ENCODE measurements at places on chromosomes 2 and 18.
A peak's percentile ranks its signal among the peaks of the same experiment; 100 is the strongest.

GRCh38 chr2:179853108-179853507 is 8.3 kb downstream of the ZNF385B start:
- H3K36me3 ChIP-seq, result no peaks in the 10 kb centered on the region
- peaks cover 19% of the 10 kb centered on the region for H3K27me3 ChIP-seq
- H3K27ac ChIP-seq, result no peak overlapping the region

GRCh38 chr2:233448220-233448559 is 93.9 kb downstream of the DGKD start:
- DNase-seq, result no peak
- H3K4me3 ChIP-seq, result no peak overlapping the region
- peaks cover 53% of the 10 kb centered on the region for H3K36me3 ChIP-seq
- no peaks in the 10 kb centered on the region for H3K27me3 ChIP-seq
- H3K27ac ChIP-seq, result peak overlapping the region; percentile 69

GRCh38 chr2:48174503-48174902 is 268.2 kb upstream of the FBXO11 start:
- DNase-seq, result no peak
- H3K27me3 ChIP-seq, result peaks cover 6% of the 10 kb centered on the region
- no peaks in the 10 kb centered on the region for H3K36me3 ChIP-seq

GRCh38 chr2:120874888-120875275 is 139.2 kb downstream of the GLI2 start:
- H3K4me3 ChIP-seq, result no peak overlapping the region
- no peaks in the 10 kb centered on the region for H3K4me1 ChIP-seq
- no peaks in the 10 kb centered on the region for H3K27me3 ChIP-seq
- DNase-seq, result no peak
- no peaks in the 10 kb centered on the region for H3K36me3 ChIP-seq

DNA sequence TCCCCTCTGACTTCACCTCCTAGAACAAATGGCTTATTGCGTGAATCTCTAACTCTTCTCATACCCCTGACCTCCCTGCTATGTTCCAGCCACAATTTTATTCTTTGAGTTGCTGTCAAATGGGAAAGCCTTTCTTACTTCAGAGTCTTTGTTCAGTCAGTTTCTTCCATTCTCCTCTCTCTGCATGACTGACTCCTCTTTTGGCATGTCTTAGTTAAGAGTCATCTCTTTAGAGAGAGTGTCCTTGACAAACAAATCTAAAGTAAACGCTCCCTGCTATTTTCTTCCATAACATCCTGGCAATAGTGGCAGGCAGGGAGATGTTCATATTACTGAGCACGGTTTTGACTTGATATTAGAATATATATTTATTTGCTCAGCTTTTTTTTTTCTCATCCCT is 170.7 kb upstream of the ERBB4 start:
- H3K4me1 ChIP-seq, result no peaks in the 10 kb centered on the region
- no peak for DNase-seq
- no peaks in the 10 kb centered on the region for H3K36me3 ChIP-seq
- H3K27me3 ChIP-seq, result no peaks in the 10 kb centered on the region
- no peak overlapping the region for H3K4me3 ChIP-seq

GRCh38 chr2:102418421-102418961 is 4.5 kb upstream of the IL18RAP start:
- peaks cover 72% of the 10 kb centered on the region for H3K4me1 ChIP-seq
- peak overlapping the region; percentile 96 for H3K27ac ChIP-seq
- H3K4me3 ChIP-seq, result peak overlapping the region; percentile 84
- no peaks in the 10 kb centered on the region for H3K27me3 ChIP-seq
- peak; percentile 46 for DNase-seq

- H3K4me3 ChIP-seq, result peak overlapping the region; percentile 63
- H3K27me3 ChIP-seq, result no peaks in the 10 kb centered on the region
- DNase-seq, result no peak
- H3K4me1 ChIP-seq, result peaks cover 73% of the 10 kb centered on the region
- peak overlapping the region; percentile 91 for H3K27ac ChIP-seq
Measured at GRCh38 chr2:176826984-176827668, 385.5 kb upstream of the HNRNPA3 start.

- no peak overlapping the region for H3K27ac ChIP-seq
- no peak for DNase-seq
- no peak overlapping the region for H3K4me3 ChIP-seq
Measured at GRCh38 chr2:241069821-241070281, 32.2 kb downstream of the MTERF4 start.

DNA sequence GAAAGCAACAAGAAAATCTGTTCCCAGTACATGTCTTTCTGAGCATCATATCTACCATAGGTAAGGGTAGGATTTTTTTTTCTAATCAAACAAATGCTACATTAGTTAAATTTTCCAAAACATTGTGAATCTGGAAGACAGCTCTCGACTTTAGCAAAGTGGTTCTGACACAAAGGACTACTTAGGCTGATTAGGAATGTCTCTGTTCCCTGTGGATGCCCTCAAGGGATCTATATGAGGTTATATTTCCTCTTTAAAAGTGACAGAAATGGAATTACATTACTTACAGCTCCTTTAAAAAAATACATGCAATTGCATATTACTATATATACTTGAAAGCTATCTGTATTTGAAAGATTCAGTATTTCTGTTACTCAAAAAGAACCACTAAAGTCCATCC is 15.4 kb downstream of the NYAP2 start:
- H3K27me3 ChIP-seq, result peaks cover 2% of the 10 kb centered on the region
- H3K4me3 ChIP-seq, result no peak overlapping the region

- peaks cover 2% of the 10 kb centered on the region for H3K27me3 ChIP-seq
- no peak for DNase-seq
- no peak overlapping the region for H3K4me3 ChIP-seq
- no peaks in the 10 kb centered on the region for H3K36me3 ChIP-seq
- no peak overlapping the region for H3K27ac ChIP-seq
Measured at GRCh38 chr18:59502274-59503175, 143.5 kb upstream of the LMAN1 start.

DNA sequence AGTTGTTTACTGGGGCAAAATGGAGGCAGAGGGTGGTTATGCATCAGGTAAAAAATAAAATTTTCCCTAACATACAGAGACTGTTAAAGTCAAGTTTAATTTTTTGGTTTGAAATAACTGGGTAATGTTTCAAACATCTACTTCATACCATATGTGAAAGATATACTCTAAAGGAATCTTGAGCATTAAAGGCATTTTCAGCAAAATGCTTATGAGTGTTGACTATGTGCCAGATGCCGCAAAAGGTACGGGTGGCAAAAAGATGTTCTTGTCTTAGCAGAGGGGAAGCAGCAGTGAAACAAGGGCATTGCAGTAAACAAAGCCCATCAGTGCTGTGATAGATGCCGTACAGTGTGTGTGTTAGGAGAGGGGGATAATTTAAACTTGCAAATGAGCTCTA is 263.1 kb upstream of the ID2 start:
- H3K4me1 ChIP-seq, result peaks cover 10% of the 10 kb centered on the region
- no peak overlapping the region for H3K4me3 ChIP-seq
- DNase-seq, result no peak
- peaks cover 17% of the 10 kb centered on the region for H3K27me3 ChIP-seq

GRCh38 chr2:18750672-18751554 is 161.5 kb upstream of the NT5C1B start:
- no peak overlapping the region for H3K4me3 ChIP-seq
- no peak overlapping the region for H3K27ac ChIP-seq
- H3K27me3 ChIP-seq, result no peaks in the 10 kb centered on the region

GRCh38 chr18:36132756-36133155 is 3.1 kb downstream of the ELP2 start:
- no peak overlapping the region for H3K4me3 ChIP-seq
- H3K27me3 ChIP-seq, result no peaks in the 10 kb centered on the region
- peaks cover 20% of the 10 kb centered on the region for H3K36me3 ChIP-seq
- peak overlapping the region; percentile 31 for H3K27ac ChIP-seq
- DNase-seq, result no peak

GRCh38 chr2:58182527-58182926 is 58.6 kb downstream of the FANCL start:
- H3K27me3 ChIP-seq, result no peaks in the 10 kb centered on the region
- DNase-seq, result no peak
- no peak overlapping the region for H3K4me3 ChIP-seq
- H3K27ac ChIP-seq, result no peak overlapping the region
- no peaks in the 10 kb centered on the region for H3K4me1 ChIP-seq

GRCh38 chr2:29532436-29532835 is 388.9 kb downstream of the ALK start:
- no peak overlapping the region for H3K27ac ChIP-seq
- no peaks in the 10 kb centered on the region for H3K27me3 ChIP-seq
- H3K4me1 ChIP-seq, result peaks cover 6% of the 10 kb centered on the region
- DNase-seq, result no peak
- H3K36me3 ChIP-seq, result no peaks in the 10 kb centered on the region

DNA sequence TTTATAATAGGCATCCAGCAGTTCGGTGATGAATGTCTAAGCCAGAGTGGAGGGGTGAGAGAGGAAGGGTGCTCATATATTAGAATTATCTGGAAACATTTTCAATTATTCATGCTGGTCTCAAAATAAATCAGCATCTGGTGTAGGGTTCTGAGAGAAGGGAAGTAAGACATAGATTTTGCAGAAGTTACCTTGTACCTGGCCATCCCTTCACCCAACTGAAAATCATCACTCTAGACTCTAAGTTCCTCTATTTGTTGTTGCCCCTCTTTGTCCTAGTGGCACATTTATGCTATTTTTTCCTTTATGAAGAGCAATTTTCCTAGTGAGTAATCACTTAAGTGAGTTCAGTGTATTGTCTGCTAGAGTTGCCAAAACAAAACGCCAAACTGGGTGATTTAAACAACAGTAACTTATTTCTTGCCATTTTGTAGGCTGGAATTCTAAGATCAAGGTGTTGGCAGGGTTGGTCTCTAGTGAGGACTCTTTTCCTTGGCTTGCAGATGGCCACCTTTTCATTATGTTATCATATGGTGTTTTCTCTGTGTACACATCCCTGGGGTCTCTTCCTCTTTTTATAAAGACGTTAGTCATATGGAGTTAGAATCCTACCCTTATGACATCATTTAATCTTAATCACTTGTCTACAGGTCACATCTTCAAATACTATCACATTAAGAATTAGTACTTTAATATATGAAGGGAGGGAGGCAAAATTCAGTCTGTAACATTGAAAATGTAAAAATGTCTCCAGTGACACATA is 129.9 kb upstream of the KLHL14 start:
- no peaks in the 10 kb centered on the region for H3K36me3 ChIP-seq
- H3K4me3 ChIP-seq, result no peak overlapping the region
- no peaks in the 10 kb centered on the region for H3K4me1 ChIP-seq
- no peak overlapping the region for H3K27ac ChIP-seq
- H3K27me3 ChIP-seq, result no peaks in the 10 kb centered on the region

DNA sequence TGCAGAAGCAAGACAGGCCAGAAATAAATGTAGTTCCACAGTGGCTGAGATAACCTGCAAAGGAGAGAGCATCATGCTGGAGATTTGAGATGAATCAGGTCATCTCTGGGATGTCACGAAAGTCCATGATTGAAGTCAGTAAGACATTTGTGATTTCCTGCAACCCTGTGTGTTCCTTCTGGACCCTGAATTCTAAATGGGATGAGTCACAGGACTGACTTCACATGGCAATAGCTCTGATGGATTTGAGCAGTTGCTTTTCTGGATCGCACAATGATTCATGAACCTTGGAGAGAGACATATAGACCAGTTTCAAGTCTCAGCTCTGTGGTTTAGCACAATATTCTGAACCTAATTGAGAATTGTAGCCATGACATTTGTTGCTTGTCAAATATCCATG is 102.9 kb downstream of the TSN start:
- peaks cover 12% of the 10 kb centered on the region for H3K27me3 ChIP-seq
- no peaks in the 10 kb centered on the region for H3K36me3 ChIP-seq
- DNase-seq, result no peak
- no peaks in the 10 kb centered on the region for H3K4me1 ChIP-seq
- H3K4me3 ChIP-seq, result no peak overlapping the region
- H3K27ac ChIP-seq, result no peak overlapping the region

DNA sequence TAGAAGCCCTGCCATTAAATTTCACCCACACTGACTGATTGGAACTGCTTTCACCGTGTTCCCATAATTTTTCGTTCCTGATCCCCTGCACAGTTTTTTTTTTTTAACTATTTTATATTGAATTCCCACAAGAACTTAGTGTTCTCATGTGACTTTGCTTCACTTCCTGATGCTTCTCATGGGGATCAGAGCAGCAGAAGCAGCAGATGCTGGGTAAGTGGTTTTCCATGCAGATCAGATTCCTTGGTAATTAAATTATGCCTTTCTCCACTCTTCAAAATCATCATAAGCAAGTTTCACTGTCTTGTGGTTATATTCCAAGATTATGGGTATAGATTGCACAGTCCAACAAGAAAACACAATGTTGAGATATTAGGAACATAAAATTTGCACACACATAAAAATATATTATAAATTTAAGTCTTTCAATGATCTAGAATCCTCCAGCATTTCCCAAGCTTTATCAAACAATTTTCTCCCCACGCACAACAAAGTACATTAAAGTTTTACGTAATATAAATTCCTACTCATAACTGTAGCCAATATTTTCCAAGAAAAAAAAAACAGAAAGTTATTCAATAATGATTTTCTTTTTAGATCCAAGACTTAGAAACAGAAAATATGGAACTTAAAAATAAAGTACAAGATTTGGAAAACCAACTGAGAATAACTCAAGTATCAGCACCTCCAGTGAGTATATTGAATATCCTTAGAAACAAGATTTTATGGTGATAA is 277.9 kb downstream of the GULP1 start:
- no peaks in the 10 kb centered on the region for H3K4me1 ChIP-seq
- no peaks in the 10 kb centered on the region for H3K36me3 ChIP-seq
- no peak overlapping the region for H3K27ac ChIP-seq
- no peak for DNase-seq
- no peaks in the 10 kb centered on the region for H3K27me3 ChIP-seq
- no peak overlapping the region for H3K4me3 ChIP-seq

DNA sequence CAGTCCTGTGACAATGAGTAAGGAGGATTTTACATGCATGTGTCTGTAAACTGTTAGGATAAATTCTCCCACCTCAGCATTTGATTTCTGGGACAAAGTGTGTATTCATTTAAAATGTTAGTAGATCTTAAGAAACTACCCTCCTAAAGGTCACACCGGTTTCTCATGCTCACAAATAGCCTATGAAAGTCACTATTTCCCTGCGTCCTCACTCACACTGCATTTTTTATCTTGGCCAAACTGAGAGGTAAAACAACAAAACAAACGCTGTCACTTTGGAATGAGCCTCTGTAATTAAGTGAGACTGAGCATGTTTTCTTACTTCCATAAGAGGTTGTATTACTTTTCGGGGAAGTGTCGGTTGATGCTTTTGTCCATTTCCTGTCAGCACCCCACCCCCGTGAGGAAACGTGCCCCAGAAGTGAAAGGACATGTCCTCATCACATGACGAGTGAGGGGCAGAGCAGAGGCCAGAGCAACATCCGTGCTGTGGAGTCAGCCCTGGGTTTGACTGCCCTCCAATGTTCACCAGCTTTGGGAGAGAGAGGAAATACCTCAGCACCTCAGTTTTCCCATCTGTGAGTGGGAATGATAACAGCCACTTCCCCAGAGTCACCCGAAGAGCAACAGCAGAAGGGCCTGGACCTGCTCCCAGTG is 3.1 kb downstream of the GYPC start:
- peak overlapping the region; percentile 68 for H3K4me3 ChIP-seq
- peak; percentile 85 for DNase-seq
- peaks cover 67% of the 10 kb centered on the region for H3K36me3 ChIP-seq
- peak overlapping the region; percentile 95 for H3K27ac ChIP-seq
